ENCODE measurements at places on chromosomes 4 and X.

DNA sequence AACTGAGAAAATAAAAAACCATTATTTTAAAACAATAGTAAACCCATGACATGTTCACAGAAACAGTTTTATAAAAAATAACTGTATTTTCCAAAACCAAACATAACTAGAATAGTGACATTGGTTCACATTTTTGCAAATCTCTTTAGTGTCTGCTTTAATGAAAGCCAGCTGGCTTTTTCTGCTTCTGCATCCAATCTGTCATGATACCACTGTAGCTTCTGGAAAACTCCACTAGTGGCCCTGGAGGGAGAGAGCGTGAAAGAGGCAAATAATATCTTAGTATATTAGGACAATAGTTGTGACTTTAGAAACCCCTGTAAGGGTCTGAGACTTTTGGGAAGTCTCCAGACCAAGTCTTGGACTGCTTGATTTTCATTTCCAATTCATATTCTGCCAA is 31.1 kb downstream of the FGFBP1 start:
- DNase-seq, result no peak

DNA sequence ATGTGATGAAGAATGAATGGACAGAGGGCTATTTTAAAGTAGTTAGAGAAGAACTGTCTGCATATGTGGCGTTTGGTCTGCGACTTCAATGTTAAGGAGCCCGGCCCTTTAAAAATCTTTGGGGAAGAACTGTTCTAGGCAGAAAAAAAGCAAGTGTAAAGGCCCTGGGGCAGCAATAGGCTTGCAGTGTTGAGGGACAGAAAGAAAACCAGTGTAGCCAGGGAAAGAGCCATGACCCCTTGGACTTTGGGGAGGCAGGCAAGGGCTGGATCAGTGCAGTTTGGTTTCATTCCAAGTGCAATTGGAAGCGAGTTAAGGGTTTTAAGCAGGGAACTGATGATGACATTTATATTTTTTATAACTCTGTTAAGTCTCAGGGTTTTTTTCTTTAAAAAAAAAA is 7.9 kb downstream of the GLA start:
- DNase-seq, result no peak

DNA sequence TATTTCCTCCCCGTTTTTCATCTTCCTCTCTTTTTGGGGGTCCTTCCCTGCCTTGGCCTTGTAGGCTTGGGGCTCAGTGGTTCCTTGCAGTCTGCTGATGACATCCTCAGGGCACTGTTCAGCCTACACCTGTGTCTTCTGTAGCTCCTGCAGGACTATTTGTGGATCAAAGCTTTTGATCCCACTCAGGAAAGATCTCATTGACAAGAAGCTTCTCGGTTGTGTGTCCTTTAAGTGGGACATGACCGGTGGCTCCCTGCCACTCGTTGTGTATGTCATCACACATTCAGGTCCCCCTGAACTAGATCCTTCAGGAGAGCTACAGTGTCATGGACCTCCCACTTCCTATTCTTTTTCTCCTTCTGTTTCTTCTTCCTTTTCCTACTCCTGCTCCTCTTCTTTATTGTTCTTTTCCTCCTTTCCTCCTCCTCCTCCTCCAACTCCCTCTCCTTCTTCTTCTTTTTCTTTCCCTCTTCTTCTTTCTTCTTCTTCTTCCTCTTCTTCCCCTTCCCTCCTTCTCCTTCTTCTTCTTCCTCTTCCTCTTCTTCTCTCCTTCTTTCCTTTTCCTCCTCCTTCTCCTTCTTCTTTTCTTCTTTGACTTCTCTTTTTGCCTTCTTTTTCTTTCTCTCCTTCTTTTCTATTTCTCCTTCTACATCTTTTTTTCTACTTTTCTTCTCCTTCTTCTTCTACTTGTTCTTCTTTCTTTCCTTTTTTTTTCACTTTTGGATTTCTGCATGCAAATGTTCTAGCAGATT is 67.8 kb downstream of the NBDY start:
- DNase-seq, result no peak

DNA sequence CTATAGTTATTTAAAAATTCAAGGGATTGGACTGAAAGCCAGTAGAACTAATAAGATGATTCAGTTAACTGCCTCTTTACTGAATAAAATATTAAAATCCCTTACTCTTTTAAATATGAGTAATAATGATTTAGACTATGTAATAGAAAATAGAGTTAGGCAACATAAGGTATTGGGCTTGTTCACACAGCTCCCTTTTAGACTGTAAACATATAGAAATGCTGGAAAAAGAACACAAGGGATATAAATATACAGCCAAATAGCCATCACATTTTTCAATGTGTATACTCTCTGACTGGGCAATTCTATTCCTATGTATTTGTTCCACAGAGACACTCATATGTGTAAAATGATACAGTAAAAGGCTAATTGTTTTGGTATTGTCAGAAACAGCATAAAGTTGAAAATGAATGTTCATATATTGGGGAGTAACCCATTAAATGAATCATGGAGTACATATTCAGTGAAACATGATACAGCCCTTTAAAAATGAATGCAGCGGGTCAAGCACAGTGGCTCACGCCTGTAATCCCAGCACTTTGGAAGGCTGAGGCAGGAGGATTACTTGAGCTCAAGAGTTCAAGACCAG is 129.8 kb downstream of the TBC1D19 start:
- no peak for DNase-seq

GRCh38 chrX:154098551-154098950 is 1.0 kb upstream of the MECP2 start:
- no peak for DNase-seq

- DNase-seq, result no peak
These were observed 15.6 kb upstream of the ADH5 start for GRCh38 chr4:99104153-99104552.

GRCh38 chr4:23887989-23888388 is 1.9 kb downstream of the PPARGC1A start:
- no peak for DNase-seq

GRCh38 chr4:106583567-106583966 is 215.0 kb upstream of the GIMD1 start:
- DNase-seq, result no peak

DNA sequence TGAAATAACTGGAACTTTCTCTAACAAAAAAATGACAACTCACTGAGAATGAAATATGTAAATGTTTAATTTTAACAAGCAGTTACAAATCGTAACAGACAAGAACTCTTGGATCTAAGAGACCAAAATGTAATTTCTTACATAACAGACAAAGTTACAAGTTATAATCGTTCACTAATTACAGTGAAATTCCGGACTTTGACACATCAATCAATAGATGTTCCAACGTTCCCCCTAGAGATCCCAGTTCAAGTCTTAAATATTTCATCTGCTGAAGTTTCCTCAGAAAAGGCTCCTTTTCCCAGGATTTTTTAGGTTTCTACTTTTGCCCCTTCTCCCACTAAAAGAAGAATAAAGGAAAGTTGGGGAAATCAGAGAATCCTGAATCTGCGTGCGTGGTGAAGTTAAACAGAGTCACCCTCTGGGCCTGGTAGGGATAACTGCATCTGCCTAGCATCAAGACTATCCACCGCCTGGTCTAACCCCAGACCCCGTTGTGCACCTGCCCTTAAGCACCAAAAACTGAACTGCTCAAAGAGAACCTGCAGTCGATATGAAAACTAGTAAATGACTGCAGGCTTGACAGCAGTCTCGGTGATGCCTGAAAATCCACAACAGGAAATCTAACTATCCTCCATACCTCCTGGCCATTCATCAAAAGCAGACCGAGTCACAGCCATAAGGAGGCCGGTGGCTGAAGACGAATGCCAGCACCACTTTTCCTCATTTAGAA is 2.3 kb downstream of the IRF2 start:
- DNase-seq, result no peak

DNA sequence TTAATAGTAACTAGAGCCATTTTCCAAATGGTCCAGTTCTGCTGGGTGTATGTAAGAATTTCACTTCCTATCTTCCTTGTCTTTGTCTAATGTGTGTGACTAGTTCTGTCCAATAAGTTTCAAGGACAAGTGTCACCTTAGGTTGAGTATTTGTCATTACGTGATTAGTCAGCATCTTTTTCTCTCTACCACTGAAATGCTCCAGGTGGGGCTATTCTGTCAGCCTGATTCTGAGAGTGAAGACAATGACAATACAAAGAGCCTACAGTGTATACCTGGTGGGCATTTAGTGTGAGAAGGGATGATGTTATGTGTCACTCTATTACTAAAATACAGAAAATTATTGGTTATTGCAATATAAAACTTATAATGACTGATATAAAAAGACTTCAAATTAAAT is 876.3 kb downstream of the C4orf33 start:
- DNase-seq, result no peak

DNA sequence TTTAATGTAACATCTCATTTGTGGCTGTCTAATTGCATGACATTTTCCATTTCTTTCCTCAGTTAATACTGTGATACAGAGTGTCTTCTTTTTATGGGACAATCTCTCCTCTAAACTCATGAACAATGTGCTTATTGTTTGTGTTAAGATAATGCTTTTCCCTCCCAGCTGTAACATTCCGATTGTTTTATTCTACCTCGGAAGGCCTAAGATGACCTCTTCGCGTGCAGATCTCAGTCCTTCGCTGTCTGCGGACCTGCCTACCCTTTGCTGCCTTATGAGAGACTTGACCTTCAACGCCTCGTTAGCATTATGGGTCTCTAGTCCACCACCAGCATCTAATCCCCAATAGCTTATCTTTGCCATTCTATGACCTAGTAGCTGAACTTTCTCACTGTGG is 29.8 kb upstream of the ZFP42 start:
- DNase-seq, result no peak

DNA sequence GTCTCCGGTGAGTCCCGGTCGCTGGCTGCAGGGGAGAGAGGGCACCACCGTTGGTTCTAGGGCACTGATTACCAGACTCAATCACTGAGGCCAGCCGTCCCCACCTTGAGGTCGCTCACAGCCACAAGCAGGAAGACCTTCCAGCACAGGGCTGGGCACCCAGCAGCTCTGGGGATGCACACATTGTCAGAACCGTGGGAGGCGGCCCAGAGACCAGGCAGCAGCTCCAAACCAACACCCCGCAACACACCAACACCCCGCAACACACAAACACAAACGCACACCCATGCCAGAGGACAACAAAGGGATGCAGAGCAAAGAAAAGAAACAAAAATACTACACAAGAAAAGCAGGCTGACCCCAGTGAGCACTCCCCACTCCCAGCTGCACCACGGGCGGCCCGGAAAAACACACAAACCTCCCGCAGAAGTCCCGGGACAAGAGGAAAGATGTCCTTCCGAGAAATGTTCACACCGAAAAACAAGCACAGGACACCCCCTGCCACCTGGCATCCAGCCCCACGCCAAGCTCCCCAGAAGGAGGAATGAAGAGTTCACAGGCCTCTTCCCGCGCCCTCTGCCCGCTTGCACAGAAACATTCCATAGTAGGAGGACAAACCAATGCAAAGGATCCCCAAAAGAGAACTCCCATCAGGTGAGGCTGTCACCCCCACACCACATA is 3.2 kb downstream of the HMX1 start:
- no peak for DNase-seq

Data from stimulated activated CD8-positive, alpha-beta memory T cell treated with anti-CD3 and anti-CD28 coated beads, Interleukin-4, amount 100 ng/mL, for 1 hour (primary cell).